ENCODE measurements at places on chromosomes 6 and 20.

- H3K27ac ChIP-seq: no peak overlapping the region
- no peaks in the 10 kb centered on the region for H3K36me3 ChIP-seq
- H3K4me1 ChIP-seq: no peaks in the 10 kb centered on the region
- no peak overlapping the region for H3K4me3 ChIP-seq
These were observed 8.6 kb downstream of the EYA2 start for GRCh38 chr20:46903256-46903655.

DNA sequence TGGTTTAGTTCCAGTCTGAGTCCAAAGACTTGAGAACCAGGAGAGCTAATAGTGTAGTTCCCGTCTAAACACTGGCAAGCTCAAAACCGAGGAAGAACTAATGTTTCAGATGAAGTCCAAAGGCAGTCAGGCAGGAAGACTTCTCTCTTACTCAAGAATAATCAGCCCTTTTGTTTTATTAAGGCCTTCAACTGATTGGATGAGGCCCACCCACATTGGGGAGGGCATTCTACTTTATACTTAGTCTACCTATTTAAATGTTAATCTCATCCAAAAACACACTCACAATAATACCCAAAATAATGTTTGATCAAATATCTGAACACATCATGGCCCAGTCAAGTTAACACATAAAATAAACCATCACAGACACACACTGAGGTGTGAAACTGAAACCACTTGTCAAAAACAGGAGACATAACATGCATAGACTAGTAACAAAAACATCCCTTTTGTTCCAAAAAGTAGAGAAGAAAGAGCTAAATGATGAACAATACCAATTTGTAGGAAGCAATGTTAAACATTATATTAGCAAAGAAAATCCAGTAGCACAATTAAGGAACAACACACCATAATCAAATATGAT is 50.2 kb upstream of the SENP6 start:
- no peak for DNase-seq
- no peak overlapping the region for H3K27ac ChIP-seq
- no peaks in the 10 kb centered on the region for H3K27me3 ChIP-seq
- H3K4me1 ChIP-seq: peaks cover 6% of the 10 kb centered on the region
- peak overlapping the region; percentile 0 for H3K4me3 ChIP-seq

DNA sequence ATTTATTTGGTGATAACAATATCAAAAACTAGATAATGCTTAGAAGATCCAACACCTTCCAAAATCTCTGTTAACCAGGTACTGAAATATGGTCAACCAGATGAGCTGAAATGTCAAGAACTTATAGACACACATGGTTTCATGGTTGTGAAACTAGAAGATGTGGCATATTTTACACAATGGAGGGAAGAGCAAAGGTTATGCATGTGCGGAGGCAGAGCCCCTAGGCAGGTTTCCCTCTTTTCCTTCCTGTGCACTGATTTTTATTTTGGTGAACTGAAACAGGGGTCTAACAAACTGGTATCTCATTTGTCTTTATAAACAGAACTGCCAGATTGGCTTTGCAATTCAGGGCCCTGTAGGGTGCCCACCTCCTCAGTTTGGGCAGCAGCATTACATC is 91.6 kb downstream of the PRL start:
- no peak overlapping the region for H3K4me3 ChIP-seq
- no peak overlapping the region for H3K27ac ChIP-seq
- H3K36me3 ChIP-seq: no peaks in the 10 kb centered on the region
- DNase-seq: no peak
- H3K4me1 ChIP-seq: no peaks in the 10 kb centered on the region

DNA sequence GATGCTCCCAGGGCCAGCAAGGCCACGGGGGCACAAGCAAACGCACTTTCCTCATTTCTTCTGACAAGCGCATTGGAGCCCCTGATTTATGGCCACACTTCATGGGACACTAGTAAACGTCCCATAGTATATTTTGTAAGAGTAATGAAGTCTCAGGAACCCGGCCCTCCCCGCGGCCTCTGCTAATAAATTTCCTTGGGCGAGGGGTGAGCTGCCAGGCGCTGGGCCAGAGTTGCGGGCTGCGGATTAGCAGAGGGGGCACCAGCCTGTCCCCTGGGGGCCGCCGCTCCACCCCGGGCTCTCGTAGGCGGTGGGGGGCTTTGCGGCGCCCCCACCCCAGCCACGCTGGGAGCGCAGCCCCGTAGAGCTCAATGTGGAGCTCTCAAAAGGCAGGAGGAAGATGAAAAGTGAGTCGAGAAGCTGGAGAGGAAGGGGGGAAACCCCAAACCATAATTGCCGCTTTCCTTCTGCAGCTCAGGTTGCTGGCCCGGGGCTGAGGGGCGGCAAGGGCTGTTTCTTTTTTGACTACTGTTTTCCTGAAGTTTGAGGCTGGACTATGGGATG is 173.6 kb downstream of the CDC5L start:
- H3K4me1 ChIP-seq: peaks cover 5% of the 10 kb centered on the region
- no peak overlapping the region for H3K27ac ChIP-seq
- peak overlapping the region; percentile 43 for H3K4me3 ChIP-seq
- H3K27me3 ChIP-seq: peaks cover 74% of the 10 kb centered on the region

GRCh38 chr20:32583581-32584070 is 1.5 kb downstream of the NOL4L start:
- H3K4me3 ChIP-seq: peak overlapping the region; percentile 63
- peaks cover 53% of the 10 kb centered on the region for H3K4me1 ChIP-seq
- H3K27me3 ChIP-seq: no peaks in the 10 kb centered on the region
- peaks cover 21% of the 10 kb centered on the region for H3K36me3 ChIP-seq

GRCh38 chr6:29656157-29656556 is 735 bp upstream of the MOG start:
- H3K4me1 ChIP-seq: peaks cover 5% of the 10 kb centered on the region
- peaks cover 69% of the 10 kb centered on the region for H3K27me3 ChIP-seq
- no peak overlapping the region for H3K4me3 ChIP-seq

DNA sequence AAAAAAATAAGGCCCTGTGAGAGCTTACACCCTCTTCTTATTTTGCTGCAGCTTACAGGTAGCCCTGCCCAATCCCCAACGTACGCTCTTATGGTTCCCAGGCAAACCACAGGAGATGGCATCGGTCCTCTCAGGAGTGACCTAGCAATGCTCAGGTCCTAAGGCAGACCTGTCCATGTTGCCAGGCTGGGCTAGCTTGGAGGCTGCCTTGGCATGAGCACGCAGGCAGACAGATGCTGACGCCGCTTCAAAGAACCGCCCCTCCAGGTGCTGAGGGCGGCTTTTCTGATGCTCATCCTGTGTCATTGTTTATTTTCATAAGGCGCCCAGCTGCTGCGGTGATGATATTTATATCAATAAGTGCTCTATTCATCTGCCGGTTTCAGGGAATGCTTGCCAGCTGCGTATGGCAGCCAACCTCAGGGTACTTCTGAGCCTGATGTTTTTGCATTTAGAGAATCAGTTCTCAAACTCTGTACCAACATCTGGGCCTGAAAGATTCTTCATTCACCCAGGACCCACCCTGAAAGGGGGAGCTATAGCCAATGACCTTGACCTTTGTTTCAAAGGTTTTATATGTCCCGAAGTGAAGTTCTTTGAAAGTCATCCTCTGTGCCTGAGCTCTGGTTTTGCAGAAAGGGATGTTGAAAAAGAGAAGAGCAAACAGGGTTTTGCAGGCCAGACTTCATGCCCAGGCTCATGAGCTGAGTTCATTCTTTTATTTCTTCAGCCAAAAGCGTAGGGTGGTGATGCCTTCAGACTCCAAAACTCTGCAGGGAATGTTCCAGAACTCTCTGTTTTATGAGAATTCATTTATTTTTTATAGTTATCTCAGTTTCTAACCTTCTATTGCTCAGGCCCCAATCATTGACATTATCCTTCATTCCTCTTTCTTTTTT is 475.6 kb upstream of the CHD6 start:
- H3K36me3 ChIP-seq: no peaks in the 10 kb centered on the region
- H3K4me3 ChIP-seq: no peak overlapping the region
- H3K27ac ChIP-seq: no peak overlapping the region
- H3K4me1 ChIP-seq: no peaks in the 10 kb centered on the region
- DNase-seq: no peak
- H3K27me3 ChIP-seq: no peaks in the 10 kb centered on the region

- peak overlapping the region; percentile 97 for H3K4me3 ChIP-seq
- peak; percentile 2 for DNase-seq
- H3K27me3 ChIP-seq: no peaks in the 10 kb centered on the region
- peaks cover 8% of the 10 kb centered on the region for H3K36me3 ChIP-seq
- peak overlapping the region; percentile 91 for H3K27ac ChIP-seq
These were observed 970 bp downstream of the BLTP3A start for GRCh38 chr6:34792605-34793500.

DNA sequence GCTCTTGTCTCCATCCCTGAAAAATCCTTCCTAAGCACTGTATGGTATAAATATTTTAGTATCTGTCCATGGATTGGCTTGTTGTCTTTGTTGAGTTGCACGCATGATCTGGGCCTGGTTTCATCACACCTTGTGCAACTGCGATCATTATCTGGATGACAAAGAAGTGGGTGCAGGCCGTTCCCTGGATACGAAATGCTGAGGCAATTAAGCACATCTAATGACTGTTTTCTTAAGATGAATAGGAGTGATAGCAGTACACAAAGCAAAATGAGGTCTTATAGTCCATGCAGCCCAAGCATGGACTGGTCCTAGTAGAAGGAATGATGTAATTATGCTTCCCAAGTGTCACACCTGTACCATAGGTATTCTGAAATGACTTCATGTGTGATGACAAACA is 47.8 kb downstream of the SLC35D3 start:
- DNase-seq: no peak
- H3K4me1 ChIP-seq: no peaks in the 10 kb centered on the region
- H3K27me3 ChIP-seq: peaks cover 56% of the 10 kb centered on the region

- no peaks in the 10 kb centered on the region for H3K4me1 ChIP-seq
- no peak for DNase-seq
- peaks cover 53% of the 10 kb centered on the region for H3K27me3 ChIP-seq
- H3K27ac ChIP-seq: no peak overlapping the region
- H3K4me3 ChIP-seq: no peak overlapping the region
These were observed 28.6 kb upstream of the SPO11 start for GRCh38 chr20:57301026-57301425.

GRCh38 chr20:53425941-53426340 is 167.7 kb downstream of the ZNF217 start:
- no peak overlapping the region for H3K4me3 ChIP-seq
- no peaks in the 10 kb centered on the region for H3K4me1 ChIP-seq
- peaks cover 60% of the 10 kb centered on the region for H3K27me3 ChIP-seq
- no peak overlapping the region for H3K27ac ChIP-seq
- no peaks in the 10 kb centered on the region for H3K36me3 ChIP-seq

DNA sequence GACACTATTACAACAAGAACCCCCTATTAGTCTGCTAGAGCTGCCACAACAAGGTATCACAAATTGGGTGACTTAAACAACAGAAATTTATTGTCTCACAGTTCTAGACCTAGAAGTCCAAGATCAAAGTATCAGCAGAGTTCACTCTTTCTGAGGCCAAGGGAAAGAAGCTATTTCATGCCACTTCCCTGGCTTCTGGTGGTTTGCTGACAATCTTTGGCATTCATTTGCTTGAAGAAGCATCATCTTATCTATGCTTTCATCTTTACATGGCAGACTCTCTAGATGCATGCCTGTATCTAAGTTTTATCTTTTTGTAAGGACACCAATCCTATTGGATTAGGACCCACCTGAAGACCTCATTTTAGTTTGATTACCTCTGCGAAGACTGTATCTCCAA is 296.8 kb upstream of the MARCKS start:
- DNase-seq: no peak
- H3K27ac ChIP-seq: no peak overlapping the region
- no peaks in the 10 kb centered on the region for H3K36me3 ChIP-seq
- H3K4me1 ChIP-seq: no peaks in the 10 kb centered on the region

GRCh38 chr20:61436283-61436666 is 184.2 kb downstream of the CDH4 start:
- no peak overlapping the region for H3K27ac ChIP-seq
- no peaks in the 10 kb centered on the region for H3K36me3 ChIP-seq
- no peak overlapping the region for H3K4me3 ChIP-seq
- no peaks in the 10 kb centered on the region for H3K4me1 ChIP-seq
- DNase-seq: no peak
- peaks cover 46% of the 10 kb centered on the region for H3K27me3 ChIP-seq

- H3K27me3 ChIP-seq: peaks cover 25% of the 10 kb centered on the region
- peaks cover 2% of the 10 kb centered on the region for H3K36me3 ChIP-seq
- DNase-seq: no peak
- H3K4me3 ChIP-seq: no peak overlapping the region
These were observed 223.2 kb downstream of the ZNF217 start for GRCh38 chr20:53370345-53370961.

Data from effector memory CD8-positive, alpha-beta T cell (primary cell).